Cortex of kidney (tissue), 1 donor: ENCODE measurements at places on chromosomes 12 and 14.

DNA sequence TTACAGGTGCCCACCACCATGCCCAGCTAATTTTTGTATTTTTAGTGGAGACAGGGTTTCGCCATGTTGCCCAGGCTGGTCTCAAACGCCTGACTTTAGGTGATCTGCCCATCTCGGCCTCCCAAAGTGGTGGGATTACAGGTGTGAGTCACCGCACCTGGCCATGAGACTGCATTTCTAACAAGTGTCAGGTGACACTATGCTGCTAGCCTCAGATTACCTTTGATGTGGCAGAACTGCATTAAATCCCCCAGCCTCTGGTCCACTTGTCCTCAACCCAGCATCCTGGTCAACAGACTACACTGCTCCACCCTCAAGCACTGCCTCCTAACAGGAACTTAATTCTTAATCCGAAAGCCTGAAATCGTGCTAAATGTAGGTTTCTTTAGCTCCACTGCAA, 13.1 kb downstream of the LGMN start:
- DNase-seq, result no peak

GRCh38 chr12:120367233-120367923, 1.6 kb downstream of the MSI1 start:
- DNase-seq, result no peak

DNA sequence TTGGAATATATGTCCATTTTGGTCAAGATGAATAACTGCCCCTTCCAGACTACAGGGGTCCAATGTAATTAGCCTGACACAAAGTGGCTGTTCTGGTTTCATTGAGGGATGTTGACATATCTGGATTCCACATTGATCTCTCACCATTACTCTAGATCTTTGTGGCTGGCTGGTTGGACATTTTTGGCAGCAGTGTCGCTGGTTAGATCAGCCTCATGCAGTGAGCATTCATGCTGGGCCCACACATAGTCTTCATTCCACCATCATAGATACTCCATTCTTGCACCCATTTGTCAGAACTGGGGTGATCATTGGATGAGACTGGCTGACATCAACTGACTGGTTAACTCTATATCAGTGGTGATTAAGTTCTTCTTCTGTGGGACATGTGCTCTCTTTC, 74.4 kb downstream of the MGST1 start:
- DNase-seq, result no peak

GRCh38 chr14:104805326-104805678, 4.4 kb downstream of the ZBTB42 start:
- DNase-seq, result no peak

GRCh38 chr12:7067096-7067495, 6.6 kb downstream of the C1S start:
- DNase-seq, result no peak

- no peak for DNase-seq
Measured at GRCh38 chr12:71010143-71010479, 89.6 kb upstream of the PTPRR start.
